Posterior vena cava (tissue), 2 donors: ENCODE measurements at places on chromosomes 7 and 10. TPM values are rescaled to one million over a fixed set of nuclear protein-coding genes. Genes with fewer than 3 reads are reported as not detected.

DNA sequence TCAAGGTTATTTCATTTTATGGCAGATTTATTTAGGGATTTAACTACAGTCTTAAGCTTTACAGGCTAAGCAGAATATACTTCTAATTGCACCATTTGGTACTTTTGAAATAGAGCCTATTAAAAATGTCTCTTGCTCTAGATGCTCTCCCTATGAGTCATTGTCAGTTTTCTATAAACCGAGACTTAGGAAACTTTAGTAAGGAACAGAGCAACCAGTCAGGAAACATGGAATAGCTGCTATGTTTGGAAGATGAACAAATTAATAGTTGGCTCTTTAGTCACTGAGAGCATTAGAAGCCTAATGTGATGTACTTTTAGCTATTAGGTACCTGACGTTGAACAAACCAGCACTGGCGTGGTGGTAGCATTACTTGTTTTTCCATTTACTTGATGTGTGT is 35.3 kb downstream of the INPP5F start:
- no peak for DNase-seq

- DNase-seq: no peak
These were observed 113.9 kb downstream of the ABLIM1 start for GRCh38 chr10:114544045-114544659.

DNA sequence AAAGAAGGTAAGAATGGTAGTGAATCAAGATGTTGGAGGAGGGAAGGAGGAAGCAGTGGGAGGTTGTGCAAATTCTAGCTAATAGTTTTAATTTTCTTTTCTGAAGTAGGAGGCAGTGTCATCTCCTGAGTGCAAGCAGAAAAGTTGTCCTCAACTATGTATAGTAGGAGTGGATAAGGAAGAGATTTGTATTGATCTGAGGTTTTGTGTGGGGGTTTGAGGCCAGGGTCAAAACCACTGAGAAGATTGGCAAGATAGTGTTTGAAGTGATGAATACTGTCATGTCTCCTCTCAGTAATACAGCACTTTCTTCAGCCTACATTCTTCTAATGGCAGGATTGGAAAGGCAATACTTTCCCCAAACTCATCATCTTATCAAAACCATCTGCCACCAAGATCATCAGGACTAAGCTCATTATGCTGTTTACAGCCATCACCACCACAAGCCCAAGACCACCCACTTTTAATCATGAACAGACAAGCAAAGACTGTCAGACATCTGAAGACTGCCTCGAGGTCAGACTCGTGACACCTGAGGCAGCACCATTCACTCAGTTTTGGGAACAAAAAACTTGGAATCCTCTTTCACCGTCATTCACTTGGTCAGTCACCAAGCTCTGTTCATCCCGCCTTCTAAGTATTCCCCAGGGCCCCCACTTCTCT is 1.5 kb upstream of the MIOS start:
- DNase-seq: no peak

- DNase-seq: no peak
These were observed 27.1 kb downstream of the SEC61A2 start for GRCh38 chr10:12156367-12157123.

GRCh38 chr7:29896685-29897411 is 90.5 kb downstream of the WIPF3 start:
- no peak for DNase-seq

GRCh38 chr7:102305414-102306268 is 19.0 kb downstream of the SH2B2 start:
- no peak for DNase-seq

- no peak for DNase-seq
These were observed 16.8 kb upstream of the LRRC72 start for GRCh38 chr7:16509829-16510228.

- DNase-seq: no peak
These were observed 14.1 kb upstream of the C10orf95 start for GRCh38 chr10:102465466-102465865.

DNA sequence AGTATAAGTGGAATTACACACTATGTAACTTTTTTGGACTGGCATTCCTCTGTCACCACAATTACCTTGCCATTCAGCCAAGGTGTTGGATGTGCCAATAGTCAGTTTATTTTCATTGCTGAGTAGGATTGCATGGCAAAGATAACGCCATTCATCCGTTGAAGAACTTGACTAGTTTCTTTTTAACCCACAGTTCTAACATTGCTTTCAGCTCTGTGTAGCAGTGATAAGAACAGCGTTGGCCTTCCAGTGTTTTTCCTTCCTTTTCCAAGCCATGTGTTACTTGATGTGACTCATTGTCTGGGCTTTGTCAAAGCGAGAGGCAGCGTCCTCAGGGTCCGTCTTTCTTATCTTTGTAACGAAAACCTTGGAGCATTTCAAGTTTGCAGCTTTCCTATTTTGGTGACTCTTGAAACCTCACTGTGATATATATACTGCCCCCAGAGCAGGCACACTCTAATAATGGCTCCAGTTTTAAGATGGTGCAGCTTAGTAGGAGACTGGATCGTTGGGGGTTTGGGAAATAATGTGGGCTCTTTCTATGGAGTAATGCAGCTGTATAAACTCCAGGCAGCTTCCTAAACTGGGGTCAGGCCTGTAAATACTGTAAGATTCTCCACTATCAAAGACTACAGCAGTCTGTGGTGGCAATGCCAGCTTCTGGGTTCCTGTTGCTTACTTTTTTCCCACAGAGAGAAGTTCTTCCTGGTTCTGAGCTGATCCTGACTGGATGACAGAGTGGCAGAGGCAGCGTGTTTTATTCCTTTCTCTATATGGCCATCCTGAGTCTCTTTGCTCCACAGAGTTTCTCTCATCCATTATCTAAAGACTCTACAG is 41.7 kb downstream of the AKR1E2 start:
- no peak for DNase-seq

- DNase-seq: peak; percentile 36
These were observed 99.0 kb upstream of the PODXL start for GRCh38 chr7:131655447-131655846.

DNA sequence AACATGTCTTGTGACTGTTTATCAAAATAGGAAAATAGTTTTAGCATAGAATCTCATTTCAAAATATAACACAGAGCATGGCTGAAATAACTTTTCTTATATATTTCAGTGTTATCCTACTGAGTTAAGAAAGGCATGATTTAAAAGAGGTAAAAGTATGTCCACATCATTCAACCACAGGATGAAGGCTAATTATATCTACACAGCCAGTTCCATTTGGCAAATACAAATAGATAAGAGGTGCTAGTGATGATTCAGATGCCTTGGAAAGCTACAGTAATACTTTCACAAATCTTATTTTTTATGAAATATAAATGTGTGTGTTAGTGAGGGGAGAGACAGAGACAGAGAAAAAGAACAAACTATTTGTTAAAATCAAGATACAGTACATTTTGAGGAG is 42.9 kb upstream of the PCDH15 start:
- no peak for DNase-seq

- no peak for DNase-seq
These were observed 72.1 kb downstream of the ITGB8 start for GRCh38 chr7:20402747-20403230.

- no peak for DNase-seq
These were observed 52.3 kb downstream of the HECW1 start for GRCh38 chr7:43164757-43165156.

SDHAF3 gene
- 12.7 TPM for total RNA-seq

COL28A1 gene
- total RNA-seq: 0.46 TPM

CDK13 gene
- 45.4 TPM for total RNA-seq

LIPF gene
- not detected for total RNA-seq

SPDYE8 gene
- total RNA-seq: not detected

PTPN20 gene
- total RNA-seq: 1.1 TPM

TUBB8 gene
- not detected for total RNA-seq
